ENCODE measurements at places on chromosomes 1 and 21.

GRCh38 chr1:21334214-21335087, 44.2 kb upstream of the ECE1 start:
- DNase-seq, result peak; percentile 82

GRCh38 chr1:156801409-156802121, 15.1 kb downstream of the SH2D2A start:
- DNase-seq, result peak; percentile 68

DNA sequence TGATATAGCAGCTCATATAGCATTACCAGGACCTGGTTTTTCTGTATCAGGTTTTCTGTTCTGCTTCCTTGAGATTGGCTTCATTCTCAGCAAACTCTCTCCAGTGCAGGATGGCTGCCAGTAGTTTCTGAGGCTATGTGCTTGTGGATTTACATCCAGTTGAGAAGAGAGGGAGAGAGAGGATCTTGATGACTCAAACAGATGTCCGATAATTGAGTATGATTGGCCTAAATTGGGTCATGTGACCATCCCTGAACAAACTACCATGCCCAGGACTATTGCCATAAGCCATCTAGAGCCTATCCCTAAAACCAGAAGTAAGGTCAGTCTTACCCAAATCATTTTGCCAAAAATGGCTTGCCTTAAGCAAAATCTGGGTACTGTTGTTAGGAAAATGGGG, 18.1 kb upstream of the PSMA5 start:
- no peak for DNase-seq

GRCh38 chr21:34612056-34612455, 2.9 kb downstream of the RCAN1 start:
- no peak for DNase-seq

- DNase-seq, result no peak
Measured at GRCh38 chr1:155951753-155952504, 10.5 kb downstream of the RXFP4 start.

DNA sequence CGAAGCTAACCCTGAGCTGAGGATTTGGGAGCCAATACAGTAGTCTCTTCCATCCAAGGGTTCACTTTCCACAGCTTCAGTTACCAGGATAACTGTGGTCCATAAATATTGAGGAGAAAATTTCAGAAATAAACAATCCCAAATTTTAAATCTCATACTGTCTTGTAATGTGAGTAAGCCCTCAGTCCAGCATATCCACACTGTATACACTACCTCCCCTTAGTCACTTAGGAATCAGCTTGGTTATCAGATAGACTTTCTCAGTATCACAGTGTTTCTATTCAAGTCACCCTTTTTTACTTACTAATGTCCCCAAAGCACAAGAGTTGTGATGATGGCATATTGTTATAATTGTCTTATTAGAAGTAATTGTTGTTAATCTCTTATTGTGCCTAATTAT, 102.3 kb upstream of the GNG12 start:
- no peak for DNase-seq

DNA sequence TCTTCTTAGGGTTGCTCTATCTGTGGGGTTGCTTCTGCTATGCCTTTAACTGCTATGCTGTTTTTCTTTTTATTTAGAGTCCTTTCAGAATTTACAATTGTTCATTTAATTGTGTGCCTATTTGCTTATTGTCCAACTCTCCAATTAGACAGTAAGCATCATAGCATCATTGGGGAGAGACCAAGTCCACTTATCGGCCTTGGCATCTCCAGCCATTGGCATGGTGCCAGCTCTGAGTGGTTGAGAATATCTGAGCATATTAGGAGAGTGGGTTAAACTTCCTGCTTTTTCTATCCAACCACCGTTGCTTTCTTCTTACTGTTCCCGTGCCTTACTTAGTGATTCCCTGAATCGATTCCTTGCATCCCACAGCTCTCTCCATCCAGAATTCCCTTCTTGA, 535.0 kb downstream of the AJAP1 start:
- no peak for DNase-seq

DNA sequence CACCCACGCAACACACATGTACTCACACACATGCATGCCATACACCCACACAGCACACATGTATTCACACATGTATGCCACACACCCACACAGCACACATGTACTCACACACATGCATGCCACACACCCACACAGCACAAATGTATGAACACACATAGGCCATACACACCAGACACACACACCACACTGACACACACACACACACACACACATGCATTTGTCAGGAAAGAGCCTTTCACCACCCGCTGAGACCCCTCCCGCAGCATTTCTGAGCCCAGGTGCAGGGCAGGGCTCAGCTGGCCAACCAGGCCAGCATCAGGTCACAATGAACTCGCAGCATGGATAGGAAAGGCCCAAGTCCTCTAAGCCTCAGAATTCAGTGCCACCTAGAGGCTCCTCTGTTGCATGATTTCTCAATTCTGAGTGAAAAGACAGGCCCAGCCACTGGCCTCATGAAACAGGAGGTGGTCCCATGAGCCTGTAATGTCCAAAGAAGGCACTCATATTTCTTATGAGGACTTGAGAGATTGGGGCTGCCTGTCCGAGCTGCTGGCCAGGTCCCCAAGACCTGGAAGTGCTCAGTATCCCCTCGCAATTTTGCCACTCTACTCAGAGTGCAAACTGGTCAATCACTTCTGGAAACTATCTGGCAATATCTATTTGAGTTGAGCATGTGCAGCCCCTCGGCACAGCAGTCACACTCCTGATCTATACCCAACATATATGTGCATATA, 57.3 kb downstream of the PSMG1 start:
- DNase-seq, result no peak

Measured in uterus (tissue), 4 donors.